ENCODE measurements at places on chromosomes 3 and 15. TPM values are rescaled to one million over a fixed set of nuclear protein-coding genes. Genes with fewer than 3 reads are reported as not detected.

MAGEL2 gene
- total RNA-seq, result 0.73 TPM

SCN11A gene
- total RNA-seq, result under 0.01 TPM

NAALADL2 gene
- total RNA-seq, result 13.9 TPM

TLR9 gene
- total RNA-seq, result 0.23 TPM

RTP1 gene
- not detected for total RNA-seq

GOLGA8S gene
- total RNA-seq, result 0.10 TPM

DUOXA1 gene
- 0.07 TPM for total RNA-seq

MLF1 gene
- total RNA-seq, result 9.6 TPM

CELF6 gene
- total RNA-seq, result 0.23 TPM

INSYN1 gene
- 3.3 TPM for total RNA-seq

IRAK2 gene
- total RNA-seq, result 22.7 TPM

CAND2 gene
- total RNA-seq, result 5.1 TPM

CEMIP gene
- total RNA-seq, result 994 TPM

IQGAP1 gene
- 280 TPM for total RNA-seq

MOBP gene
- not detected for total RNA-seq

MINAR1 gene
- total RNA-seq, result 1.6 TPM

EPM2AIP1 gene
- total RNA-seq, result 11.0 TPM

SKOR1 gene
- total RNA-seq, result 0.17 TPM

GAP43 gene
- total RNA-seq, result 6.1 TPM

CHST14 gene
- 18.4 TPM for total RNA-seq

CLRN1 gene
- not detected for total RNA-seq

ARHGAP31 gene
- total RNA-seq, result 16.9 TPM

ADAMTSL3 gene
- total RNA-seq, result 1.6 TPM

GOLGA6L7 gene
- not detected for total RNA-seq

C2CD4A gene
- total RNA-seq, result 1.4 TPM

ECE2 gene
- 0.17 TPM for total RNA-seq

MEIS2 gene
- total RNA-seq, result 82.2 TPM

IGSF11 gene
- total RNA-seq, result under 0.01 TPM

FES gene
- 17.4 TPM for total RNA-seq

ACOX2 gene
- total RNA-seq, result 22.9 TPM

UBAP1L gene
- 2.2 TPM for total RNA-seq

ENTPD3 gene
- total RNA-seq, result 0.13 TPM

SH2D7 gene
- not detected for total RNA-seq

ZPLD1 gene
- 1.1 TPM for total RNA-seq

MESP1 gene
- total RNA-seq, result 0.26 TPM

IGSF10 gene
- total RNA-seq, result 2.4 TPM

CHRM5 gene
- not detected for total RNA-seq

C3orf49 gene
- not detected for total RNA-seq

ARL13B gene
- total RNA-seq, result 9.5 TPM

PRR20G gene
- total RNA-seq, result not detected

CCDC12 gene
- 15.2 TPM for total RNA-seq

PLSCR5 gene
- not detected for total RNA-seq

UMPS gene
- 22.5 TPM for total RNA-seq

TEX55 gene
- total RNA-seq, result not detected

SSUH2 gene
- total RNA-seq, result not detected

NOX5 gene
- 0.39 TPM for total RNA-seq

CCDC54 gene
- total RNA-seq, result not detected

FBN1 gene
- 2,749 TPM for total RNA-seq

COL6A5 gene
- not detected for total RNA-seq

ROPN1B gene
- total RNA-seq, result not detected

HTD2 gene
- 11.4 TPM for total RNA-seq

ITIH1 gene
- 0.17 TPM for total RNA-seq

ACVR2B gene
- total RNA-seq, result 4.0 TPM

CAPN7 gene
- total RNA-seq, result 49.4 TPM

C3orf80 gene
- total RNA-seq, result 1.8 TPM

ADGRG7 gene
- not detected for total RNA-seq

INKA1 gene
- 5.7 TPM for total RNA-seq

NANOGP8 gene
- not detected for total RNA-seq

All from smooth muscle cell of the pulmonary artery (primary cell).